ENCODE measurements at places on chromosomes 13 and 19.

DNA sequence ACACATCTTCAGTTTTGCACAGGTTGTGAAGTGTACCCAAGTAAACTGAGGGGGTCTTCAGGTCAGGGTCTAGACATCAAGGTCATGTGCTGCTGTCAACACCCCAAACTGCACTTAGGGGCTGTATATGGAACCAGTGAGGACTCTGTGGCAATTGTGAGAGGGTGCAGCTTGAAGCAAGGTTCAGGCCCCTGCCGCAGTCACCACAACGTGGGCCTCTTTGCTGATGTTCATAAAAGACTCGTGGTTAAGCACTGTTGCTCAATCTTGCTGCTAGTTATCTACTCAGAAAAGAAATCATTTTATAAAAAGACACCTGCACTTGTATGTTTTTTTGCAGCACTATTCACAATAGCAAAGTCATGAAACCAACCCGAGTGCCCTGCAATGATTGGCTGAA lies 907.4 kb downstream of the UQCRFS1 start:
- no peak for DNase-seq

DNA sequence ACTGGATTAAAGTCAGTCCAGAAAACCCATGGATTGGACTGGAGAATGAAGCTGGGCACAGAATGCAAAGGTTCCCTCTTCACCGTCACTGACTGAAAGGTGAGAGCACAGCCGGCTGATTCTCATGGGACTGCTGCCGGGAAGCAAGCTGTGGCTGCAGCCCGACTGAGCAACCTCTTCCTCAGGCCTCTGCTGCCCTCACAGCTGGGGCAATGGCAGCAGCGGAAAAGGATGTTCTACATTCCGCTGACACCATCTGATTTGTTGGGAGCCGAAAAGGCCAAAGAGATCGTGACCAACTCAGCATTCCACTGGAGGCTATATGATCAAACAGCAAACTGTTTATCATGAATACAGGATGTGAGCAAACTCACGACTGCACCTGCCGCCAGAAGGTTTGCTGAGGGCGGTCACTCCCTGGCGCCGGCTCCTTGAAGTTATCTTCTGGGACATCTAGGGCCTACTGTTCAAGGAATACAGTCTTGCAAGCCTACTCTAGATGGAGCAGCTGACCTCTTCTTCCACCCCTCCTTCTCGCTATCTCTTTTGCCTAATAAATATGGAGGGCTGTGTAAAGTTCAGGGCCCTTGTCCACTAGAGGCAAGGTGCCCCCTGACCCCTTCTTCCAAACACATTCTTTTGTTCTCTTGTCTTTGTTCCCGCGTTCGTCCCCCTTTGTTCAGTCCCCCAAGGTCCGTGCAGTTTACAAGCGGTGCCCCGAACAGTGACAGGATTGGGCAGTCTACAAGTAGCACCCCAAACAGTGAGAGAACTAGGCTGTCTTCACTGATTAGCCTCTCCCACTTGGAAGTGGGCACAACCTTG lies 19.6 kb upstream of the SIGLEC6 start:
- DNase-seq, result no peak

DNA sequence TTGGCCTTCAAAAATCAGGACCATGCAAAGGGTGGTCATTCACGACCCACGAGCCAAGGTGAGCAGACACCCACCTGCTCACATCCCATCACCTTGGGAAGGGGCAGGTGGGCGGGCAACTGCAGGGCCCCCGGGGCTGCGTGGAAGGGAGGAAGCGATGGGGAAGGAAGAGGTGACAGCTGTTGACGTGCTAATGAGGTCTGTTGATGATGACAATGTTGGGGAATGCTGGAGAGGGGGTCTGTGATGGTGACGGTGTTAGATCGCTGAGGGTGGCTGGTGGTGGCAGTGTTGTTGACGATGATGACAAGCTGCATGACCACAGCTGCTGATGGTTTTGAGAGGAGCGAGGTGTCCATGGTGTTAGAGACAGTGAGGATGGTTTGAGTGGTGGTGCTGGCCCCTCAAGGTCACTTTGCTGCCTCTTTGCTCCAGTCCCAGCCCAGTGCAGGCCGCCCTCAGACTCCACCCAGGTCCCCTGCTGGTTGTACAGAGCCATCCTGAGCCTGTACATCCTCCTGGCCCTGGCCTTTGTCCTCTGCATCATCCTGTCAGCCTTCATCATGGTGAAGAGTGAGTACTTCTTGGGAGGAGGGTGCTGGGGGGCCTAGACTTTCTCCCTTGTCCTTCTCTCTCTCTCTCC lies 900 bp downstream of the MCEMP1 start:
- DNase-seq, result no peak

DNA sequence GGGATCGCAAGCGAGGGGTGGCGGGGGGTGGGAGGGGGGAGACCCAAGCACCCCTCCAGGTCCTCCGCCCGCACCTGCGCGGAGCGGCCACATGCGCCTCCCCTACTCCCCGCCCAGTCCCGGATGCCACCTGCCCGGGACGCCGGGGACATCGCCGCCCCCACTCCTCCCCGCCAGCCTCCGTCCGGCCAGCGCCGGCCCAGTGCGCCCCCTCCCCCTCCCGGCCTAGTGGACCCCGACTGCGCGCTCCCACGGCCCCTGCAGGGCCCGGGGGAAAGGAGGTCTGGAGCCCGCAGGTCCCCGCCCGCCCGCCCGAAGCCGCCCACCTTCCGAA lies 263 bp downstream of the RHPN2 start:
- DNase-seq, result no peak

DNA sequence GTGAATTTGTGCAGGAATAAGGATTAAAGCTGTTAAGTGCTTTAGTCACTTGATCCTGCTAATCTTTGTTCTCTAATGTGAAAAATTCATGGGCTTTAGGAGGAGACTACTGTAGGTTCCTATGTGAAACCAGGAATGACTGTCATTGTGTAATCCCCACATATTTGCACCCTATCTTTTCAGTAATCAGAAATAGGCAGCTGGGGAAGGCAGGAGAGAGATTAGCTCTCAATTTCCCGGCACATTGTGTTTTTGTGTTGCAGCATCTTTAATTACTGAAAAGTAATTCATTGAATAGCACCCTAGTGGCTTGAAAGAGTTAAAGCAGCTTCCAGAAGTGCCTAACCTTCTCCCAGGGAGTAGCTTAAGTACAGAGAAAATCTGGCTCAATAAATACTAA lies 282.9 kb downstream of the OLFM4 start:
- DNase-seq, result no peak

GRCh38 chr19:44573627-44574026 lies 39.7 kb upstream of the IGSF23 start:
- no peak for DNase-seq

DNA sequence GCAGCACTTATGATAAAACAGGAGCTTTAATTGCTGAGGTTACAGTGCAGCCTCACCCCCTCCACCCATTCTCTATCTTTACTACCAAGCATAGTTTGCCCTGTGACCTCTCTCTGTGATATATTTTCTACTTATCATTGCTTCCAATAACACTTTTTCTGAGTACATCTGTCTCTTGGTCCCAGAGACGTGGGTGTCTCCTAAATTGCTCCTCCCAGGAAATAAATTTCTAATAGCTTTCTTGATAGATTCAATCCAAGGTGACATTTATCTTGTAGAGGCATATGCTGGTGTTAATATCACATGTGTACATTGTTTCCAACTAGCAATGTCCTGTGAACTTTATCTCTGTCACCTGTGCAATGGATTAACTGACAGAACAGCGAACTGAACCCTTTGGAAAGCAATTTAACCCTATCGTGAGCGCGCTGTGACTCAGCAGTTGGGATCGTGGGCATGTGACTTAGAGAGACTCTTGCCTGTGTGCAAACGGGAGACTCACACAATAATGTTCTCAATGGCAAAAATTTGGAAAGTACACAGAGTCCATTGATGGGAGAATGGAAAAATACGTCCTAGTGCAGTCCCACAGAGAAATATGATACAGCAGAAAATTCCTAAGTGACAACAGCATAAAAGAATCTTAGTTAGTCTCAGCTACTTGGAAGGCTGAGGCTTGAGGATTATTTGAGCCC lies 7.0 kb upstream of the MAP2K2 start:
- no peak for DNase-seq
